ENCODE measurements at places on chromosomes 13 and 19.

DNA sequence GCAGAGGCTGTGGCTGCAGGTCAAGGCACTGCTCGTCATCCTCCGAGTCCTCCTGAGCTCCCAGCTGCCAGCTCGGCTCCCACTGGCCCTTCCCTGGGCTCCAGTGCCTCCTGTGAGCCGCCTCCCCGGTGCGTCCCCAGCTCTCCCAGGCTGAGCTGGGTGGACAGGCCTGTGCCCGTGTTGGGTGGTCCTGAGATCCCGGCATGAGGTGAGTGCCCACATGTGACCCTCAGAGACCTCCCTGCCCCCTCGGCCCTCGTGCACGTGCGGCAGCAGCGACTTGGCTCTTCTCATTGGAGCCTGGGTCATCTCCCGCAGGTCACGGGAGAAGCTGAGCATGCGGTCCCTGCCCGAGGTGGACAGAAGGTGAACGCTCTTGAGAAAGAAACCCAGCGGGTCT lies 15.4 kb downstream of the ADAT3 start:
- DNase-seq: no peak

DNA sequence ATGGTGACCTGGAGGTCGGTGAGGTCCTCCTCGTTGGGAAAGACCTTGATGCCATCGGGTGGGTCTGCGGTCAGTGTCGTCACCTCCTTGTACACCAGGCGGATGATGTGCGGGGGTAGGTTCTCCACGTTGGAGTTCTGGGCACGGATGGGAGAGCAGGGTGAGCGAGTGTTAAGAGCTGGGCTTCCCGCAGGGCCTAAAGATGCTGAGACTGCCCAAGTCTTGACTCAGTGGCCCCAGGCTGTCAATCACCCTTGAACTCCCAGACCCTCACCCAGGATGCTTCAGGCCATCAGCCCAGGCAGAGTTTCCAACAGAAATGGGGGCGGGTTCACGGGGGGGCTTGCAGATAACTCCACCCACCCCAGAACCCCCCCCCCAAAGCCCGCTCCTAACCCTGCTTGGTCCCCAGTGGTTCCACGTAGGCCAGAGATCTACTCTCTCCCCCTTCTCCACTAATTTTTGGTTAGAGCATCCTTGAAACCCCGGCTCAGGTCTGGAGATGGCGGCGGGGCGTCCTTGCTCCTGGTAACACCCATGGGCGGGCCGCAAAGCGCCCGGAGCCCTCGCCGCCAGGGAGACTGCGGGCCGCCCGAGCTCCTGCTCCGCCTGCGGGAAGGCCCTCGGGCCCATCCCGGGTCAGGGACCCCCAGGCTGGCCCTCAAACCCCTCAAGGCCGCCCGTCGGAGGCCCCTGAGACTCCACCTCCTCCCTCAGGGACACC lies 600 bp downstream of the UBE2S start:
- DNase-seq: no peak

- DNase-seq: no peak
Observed at GRCh38 chr19:5052945-5053485, 84.1 kb downstream of the KDM4B start.

- DNase-seq: no peak
Observed at GRCh38 chr19:40465025-40465556, 454 bp downstream of the BLVRB start.

- DNase-seq: no peak
Observed at GRCh38 chr13:85497652-85498051, 301.6 kb downstream of the SLITRK6 start.

GRCh38 chr19:38389101-38389925 lies 816 bp downstream of the SPRED3 start:
- peak; percentile 21 for DNase-seq

DNA sequence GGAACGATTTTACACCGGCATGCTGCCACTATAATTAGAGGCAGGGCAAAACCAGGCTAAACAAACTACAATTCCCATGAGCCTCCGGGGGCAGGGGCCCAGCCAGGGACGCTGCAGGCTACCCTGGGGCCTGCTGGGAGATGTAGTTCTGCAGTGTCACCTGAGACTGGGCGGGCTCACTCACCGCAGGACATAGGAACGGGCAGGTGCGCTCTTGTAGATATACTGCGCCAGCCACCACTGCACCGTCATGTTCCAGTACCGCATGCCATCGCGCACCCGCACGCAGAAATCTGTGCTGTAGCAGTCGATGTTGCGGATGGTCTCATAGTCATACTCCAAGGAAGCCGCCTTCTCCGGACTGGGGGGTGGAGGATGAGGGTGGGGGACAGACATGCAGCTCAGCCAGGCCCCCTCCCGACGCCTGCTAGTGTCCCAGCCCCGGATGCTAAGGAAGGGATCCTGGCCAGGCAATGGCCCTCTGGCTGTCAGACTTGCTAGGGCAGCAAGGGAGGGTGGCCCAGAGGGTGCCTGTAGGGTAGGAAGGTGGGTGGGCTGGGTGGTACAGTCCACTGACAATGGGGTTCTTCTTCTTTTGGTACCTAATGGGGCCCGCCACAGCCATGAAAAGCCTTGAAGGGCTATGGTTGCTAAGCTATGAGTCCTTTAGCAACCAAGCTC lies 5.8 kb upstream of the TMC4 start:
- DNase-seq: peak; percentile 19

GRCh38 chr19:4431808-4432674 lies 25.6 kb downstream of the UBXN6 start:
- no peak for DNase-seq

- no peak for DNase-seq
Observed at GRCh38 chr19:41587101-41587837, 11.3 kb downstream of the CEACAM21 start.

GRCh38 chr13:111099290-111099689 lies 15.8 kb upstream of the ARHGEF7 start:
- no peak for DNase-seq

GRCh38 chr13:92303428-92303827 lies 905.0 kb downstream of the GPC5 start:
- no peak for DNase-seq

DNA sequence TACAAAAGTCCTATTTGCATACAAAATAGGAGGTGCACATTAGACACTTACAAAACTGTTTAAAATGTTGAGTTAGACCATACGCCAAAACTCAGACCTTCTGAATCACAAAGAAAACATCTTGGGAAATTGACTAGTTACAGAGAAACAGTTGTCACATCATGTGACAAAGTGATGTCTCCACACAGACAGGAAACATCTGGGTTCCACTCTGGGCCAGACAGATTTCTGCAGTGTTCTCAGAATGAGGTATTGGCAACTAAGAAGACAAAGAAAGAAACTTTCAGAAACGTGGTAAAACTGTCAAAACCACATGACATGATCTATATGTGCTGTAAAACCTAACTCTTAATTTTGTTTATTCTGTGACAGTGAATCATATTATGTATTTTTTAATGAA lies 6.7 kb downstream of the ZNF793 start:
- DNase-seq: no peak

- DNase-seq: no peak
Observed at GRCh38 chr19:3507371-3508120, 1.4 kb downstream of the FZR1 start.

- DNase-seq: no peak
Observed at GRCh38 chr13:51494156-51494555, 41.3 kb upstream of the INTS6 start.

GRCh38 chr19:16779539-16780163 lies 49.5 kb upstream of the SIN3B start:
- DNase-seq: no peak

GRCh38 chr13:70043685-70044084 lies 63.9 kb upstream of the ATXN8OS start:
- DNase-seq: no peak

DNA sequence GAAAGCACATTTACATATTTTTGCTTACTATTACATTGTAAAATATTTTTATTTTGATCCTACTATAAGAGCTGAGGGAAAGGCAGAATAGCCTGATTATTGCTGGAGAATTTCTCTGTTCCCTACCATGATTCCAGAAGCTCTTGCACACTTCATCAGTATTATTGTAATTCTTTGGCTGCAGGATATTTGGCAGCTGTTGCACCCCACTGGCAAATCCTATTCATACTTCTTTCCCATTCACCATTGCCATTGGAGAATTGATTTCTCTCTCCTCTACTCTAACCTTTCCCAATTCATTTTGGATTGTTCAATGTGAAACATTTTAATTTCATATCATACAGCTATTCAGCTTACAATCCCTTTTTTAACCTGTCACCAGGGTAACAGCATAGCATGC lies 238.0 kb downstream of the GGACT start:
- no peak for DNase-seq

DNA sequence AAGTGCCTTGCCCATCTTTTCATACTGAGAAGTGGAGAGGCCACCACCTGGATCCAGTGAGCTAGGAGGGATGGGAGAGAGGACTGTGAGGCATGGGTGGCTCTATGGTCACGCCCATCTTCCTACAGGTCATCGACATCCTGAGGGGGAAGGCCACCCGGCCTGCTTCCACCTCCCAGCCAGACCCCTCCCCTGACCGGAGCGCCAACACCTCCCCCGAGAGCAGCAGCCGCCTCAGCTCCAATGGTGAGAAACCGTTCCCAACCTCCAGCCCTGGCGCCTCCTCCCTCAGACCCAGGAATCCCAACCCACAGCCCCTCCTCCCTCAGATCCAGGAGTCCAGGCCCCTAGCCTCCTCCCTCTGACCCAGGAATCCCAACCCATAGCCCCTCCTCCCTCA lies 10.1 kb downstream of the BCL3 start:
- no peak for DNase-seq

- no peak for DNase-seq
Observed at GRCh38 chr13:37889102-37889501, 19.5 kb upstream of the TRPC4 start.

DNA sequence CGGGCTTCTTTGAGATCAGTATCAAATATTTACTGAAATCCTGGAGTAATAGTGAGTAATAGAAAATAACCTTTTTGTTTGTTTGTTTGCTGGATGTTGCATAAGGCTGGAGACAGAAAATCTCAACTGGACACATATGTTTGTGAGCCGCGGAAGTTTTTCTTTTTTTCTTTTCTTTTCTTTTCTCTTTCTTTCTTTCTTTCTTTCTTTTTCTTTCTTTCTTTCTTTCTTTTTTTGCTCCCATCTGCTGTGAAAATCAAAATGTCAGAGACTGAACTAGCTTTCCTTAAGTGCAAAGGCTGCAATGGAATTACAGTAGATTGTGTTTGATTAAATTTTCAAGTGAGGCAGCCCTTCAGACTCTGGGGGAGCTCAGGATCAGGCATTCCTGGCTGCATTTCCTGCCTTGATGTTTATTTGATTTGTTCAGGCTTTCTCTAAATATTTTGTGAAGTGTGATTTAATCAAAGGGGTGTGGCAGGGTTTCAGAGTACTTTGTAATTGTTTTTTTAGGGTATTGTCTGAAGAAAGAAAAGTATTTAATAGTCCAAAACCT lies 319 bp downstream of the FRY start:
- no peak for DNase-seq

DNA sequence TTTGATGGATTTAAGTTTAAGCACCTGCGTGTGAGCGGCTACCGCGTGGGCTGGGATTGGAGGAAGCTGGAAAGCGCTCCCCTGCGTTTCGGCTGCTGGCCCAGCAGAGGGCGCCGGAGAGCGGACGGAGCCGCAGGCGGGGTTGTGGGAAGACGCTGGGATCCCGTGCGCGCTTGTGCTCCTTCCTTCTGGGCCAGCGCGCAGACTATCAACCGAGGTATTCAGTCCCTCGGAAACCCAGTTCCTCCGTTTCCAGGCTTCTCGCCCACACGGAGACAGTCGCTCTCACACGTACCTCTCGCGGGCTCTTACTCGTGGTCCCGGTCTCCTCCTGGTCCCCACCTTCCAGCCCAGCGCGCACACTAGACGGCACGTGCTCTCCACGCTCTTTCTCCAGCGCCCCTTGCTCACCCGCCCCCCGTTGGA lies 28.8 kb downstream of the EPN1 start:
- DNase-seq: no peak

DNA sequence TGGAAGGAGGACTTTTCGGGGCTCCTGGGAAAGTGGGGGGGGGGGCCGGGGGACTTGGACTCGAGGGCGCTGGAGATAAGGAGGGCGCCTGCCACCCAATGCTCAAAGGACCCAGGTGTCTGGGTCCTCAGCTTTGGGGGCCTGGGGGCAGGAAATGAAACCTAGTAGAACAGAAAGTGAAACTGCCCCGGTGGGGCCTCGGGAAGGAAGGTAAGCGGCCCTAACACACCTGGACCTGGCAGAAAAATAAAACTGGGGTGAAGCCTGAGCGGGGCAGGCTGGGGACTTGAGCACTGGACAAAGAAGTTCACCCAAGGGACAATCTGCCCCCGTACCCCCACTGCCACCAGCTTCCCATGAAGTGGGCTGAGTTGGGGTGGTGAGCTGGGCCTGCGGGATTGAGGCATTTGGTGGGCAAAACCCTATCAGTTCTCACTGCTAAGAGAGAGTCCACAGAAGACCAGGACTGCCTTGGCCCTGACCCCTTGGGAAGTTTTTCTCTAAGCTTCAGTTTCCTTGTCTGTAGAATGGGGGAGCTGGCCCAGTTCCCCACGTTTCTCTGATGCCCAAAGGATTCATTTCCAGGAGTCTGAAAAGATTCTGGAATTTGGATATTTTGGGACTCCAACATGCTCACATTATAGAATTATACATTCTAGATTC lies 2.3 kb downstream of the PRKD2 start:
- no peak for DNase-seq

DNA sequence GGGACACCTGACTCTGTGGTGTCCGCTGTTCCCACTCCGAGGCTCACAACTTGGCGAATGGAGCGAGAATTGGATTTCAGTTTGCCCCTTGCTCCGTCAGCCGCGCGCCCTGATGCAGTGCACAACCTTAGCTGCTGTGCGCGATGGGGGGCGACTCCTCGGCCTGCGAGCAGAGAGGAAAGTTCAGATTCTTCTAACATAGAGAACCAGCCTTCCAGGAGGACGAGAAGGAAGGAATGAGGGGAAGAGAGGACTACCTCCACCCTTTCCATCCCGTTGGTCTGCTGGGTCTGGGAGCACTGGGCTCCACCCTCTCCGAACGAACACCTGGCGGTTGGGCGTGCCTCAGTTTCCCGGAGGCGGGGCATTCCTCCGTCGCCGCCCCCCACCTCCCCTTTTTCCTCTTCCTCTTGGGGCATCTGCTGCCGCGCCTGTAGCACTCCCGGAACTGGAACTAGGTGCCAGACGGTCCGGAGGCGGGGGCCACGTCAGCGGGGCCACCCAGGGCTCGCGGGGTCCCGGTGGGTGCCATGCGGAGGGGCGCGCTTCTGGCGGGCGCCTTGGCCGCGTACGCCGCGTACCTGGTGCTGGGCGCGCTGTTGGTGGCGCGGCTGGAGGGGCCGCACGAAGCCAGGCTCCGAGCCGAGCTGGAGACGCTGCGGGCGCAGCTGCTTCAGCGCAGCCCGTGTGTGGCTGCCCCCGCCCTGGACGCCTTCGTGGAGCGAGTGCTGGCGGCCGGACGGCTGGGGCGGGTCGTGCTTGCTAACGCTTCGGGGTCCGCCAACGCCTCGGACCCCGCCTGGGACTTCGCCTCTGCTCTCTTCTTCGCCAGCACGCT lies at the start of gene KCNK6:
Gene KCNK6, plus strand, starts transcription at position 425 of the 838 bp plus-strand sequence. Its CDS starts 106 bp downstream, at position 531.
- no peak for DNase-seq

GRCh38 chr19:18436671-18437490 lies 1.1 kb downstream of the ISYNA1 start:
- DNase-seq: no peak

All from nucleus accumbens (tissue), 56 donors.